Activated CD4-positive, alpha-beta T cell treated with anti-CD3 and anti-CD28 coated beads for 36 hours (primary cell): ENCODE measurements at places on chromosomes 16 and 17. TPM values are rescaled to one million over a fixed set of nuclear protein-coding genes. Genes with fewer than 3 reads are reported as not detected.
A peak's percentile ranks its signal among the peaks of the same experiment; 100 is the strongest.

- H3K27ac ChIP-seq = peak overlapping the region; percentile 94
- peaks cover 9% of the 10 kb centered on the region for H3K36me3 ChIP-seq
These were observed 787 bp downstream of the CTCF start for GRCh38 chr16:67562918-67563707.

- H3K4me3 ChIP-seq = no peak overlapping the region
- no peak overlapping the region for H3K27ac ChIP-seq
- DNase-seq = no peak
- no peaks in the 10 kb centered on the region for H3K4me1 ChIP-seq
These were observed 28.4 kb upstream of the ZFHX3 start for GRCh38 chr16:73076324-73076810.

The SLC47A1 gene
- total RNA-seq = 0.25 TPM

DNA sequence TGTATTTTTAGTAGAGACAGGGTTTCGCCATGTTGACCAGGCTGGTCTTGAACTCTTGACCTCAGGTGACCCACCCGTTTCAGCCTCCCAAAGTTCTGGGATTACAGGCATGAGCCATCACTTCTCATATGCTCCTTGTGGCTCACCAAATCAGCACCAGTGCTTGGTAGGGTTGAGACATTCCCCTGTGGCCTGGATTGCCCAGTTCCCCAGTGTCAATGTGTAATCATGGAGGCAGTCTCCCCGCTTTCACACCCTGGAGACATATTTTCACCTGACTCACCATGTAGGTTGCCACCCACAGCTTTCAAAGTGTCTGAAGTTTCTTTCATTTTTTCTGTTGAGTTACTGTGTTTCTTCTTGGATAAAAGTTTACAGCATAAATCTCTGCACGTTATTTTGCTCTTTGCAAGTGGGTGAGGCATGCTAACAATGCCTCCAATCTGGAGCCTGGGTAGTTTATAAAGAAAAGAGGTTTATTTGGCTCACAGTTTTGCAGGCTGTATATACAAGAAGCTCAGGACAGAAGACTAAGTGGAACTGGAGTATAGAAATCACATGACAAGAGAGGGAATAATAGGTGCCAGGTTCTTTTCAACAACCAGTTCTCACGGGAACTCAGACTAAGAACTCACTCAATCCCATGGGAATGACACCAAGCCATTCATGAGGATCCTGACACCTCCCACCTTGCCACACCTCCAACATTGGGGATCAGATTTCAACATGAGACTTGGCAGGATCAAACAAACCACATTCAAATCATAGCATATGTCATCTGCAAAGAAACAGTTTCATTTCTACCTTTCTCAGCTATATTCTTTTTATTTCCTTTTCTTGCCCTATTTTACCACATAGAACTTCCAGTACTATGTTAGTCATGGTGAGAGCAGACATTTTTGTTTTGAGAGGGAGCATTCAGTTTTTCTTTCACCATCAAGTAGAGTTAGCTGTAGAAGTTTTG is 113.2 kb downstream of the PHKB start:
- H3K4me1 ChIP-seq = peaks cover 46% of the 10 kb centered on the region
- peak; percentile 66 for DNase-seq

DNA sequence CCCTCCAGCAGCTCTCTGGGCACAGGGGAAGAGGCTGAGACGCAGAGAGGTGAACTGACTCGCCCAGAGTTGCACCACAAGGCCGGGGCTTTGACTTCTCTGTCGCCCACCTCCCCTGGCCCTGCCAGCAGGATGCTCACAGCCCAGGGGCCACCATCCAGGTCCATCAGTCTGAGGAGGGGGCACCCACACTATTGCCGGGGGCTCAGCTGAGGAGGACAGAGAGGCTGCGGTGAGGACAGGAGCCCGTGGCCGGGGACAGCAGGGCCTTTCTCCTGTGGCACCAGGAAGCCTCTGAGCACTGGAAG is 32.6 kb downstream of the KDM8 start:
- DNase-seq = no peak
- H3K27ac ChIP-seq = peak overlapping the region; percentile 100
- peaks cover 65% of the 10 kb centered on the region for H3K36me3 ChIP-seq
- H3K27me3 ChIP-seq = no peaks in the 10 kb centered on the region

GRCh38 chr17:81713004-81713555 is 996 bp downstream of the SLC25A10 start:
- H3K4me3 ChIP-seq = peak overlapping the region; percentile 89
- no peaks in the 10 kb centered on the region for H3K36me3 ChIP-seq
- peak overlapping the region; percentile 84 for H3K27ac ChIP-seq
- peaks cover 24% of the 10 kb centered on the region for H3K4me1 ChIP-seq
- no peak for DNase-seq

DNA sequence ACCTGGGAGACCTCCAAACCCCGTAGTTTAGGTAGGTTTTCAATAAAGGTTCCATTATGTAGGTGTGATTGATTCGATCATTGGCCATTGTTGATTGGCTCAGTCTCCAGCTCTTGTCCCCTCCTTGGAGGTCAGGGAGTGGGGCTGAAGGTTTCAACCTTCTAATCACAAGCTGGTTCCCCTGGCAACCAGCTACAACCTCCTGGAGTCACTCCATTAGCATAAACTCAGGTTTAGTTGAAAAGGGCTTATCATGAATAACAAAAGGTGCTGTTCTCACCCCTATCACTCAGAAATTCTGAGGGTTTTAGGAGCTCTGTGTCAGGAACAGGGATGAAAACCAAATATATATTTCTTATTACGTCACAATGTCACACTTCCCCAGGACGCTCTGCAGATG is 28.5 kb downstream of the TMEM132E start:
- no peaks in the 10 kb centered on the region for H3K4me1 ChIP-seq
- H3K27ac ChIP-seq = no peak overlapping the region
- H3K36me3 ChIP-seq = no peaks in the 10 kb centered on the region
- no peak for DNase-seq

- DNase-seq = no peak
- H3K36me3 ChIP-seq = no peaks in the 10 kb centered on the region
- H3K27me3 ChIP-seq = peaks cover 41% of the 10 kb centered on the region
- no peak overlapping the region for H3K27ac ChIP-seq
- no peak overlapping the region for H3K4me3 ChIP-seq
- H3K4me1 ChIP-seq = no peaks in the 10 kb centered on the region
These were observed 298.8 kb downstream of the FOXL1 start for GRCh38 chr16:86877108-86877507.

DNA sequence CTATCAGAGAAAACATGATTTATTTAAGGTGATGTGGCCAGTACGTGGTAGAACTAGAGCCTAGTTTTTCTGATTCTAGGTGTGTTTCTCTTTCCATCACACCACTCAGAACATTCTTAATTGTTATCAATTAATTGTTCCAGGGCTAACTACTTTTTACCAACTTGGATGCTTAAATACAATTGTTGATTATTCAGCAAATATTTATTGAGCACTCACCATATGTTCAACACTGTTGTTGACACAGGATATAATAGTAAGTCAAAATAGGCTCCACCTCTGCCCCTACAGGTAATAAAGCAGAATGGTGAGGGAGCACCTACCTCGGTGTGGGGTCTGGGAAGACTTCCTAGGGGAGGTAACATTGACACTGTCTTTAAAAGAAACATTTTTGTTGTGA is 16.1 kb downstream of the GNAO1 start:
- H3K36me3 ChIP-seq = no peaks in the 10 kb centered on the region
- no peak overlapping the region for H3K4me3 ChIP-seq
- no peak for DNase-seq
- no peak overlapping the region for H3K27ac ChIP-seq
- H3K4me1 ChIP-seq = no peaks in the 10 kb centered on the region
- peaks cover 12% of the 10 kb centered on the region for H3K27me3 ChIP-seq

The TEKT3 gene
- not detected for total RNA-seq

The SRCIN1 gene
- total RNA-seq = 0.72 TPM

GRCh38 chr17:80442764-80443163 is 27.8 kb downstream of the ENDOV start:
- no peak for DNase-seq
- no peaks in the 10 kb centered on the region for H3K4me1 ChIP-seq
- no peaks in the 10 kb centered on the region for H3K36me3 ChIP-seq
- no peaks in the 10 kb centered on the region for H3K27me3 ChIP-seq
- no peak overlapping the region for H3K4me3 ChIP-seq

GRCh38 chr16:57379579-57379978 is 7.3 kb downstream of the CX3CL1 start:
- DNase-seq = no peak
- no peak overlapping the region for H3K4me3 ChIP-seq
- no peaks in the 10 kb centered on the region for H3K36me3 ChIP-seq

DNA sequence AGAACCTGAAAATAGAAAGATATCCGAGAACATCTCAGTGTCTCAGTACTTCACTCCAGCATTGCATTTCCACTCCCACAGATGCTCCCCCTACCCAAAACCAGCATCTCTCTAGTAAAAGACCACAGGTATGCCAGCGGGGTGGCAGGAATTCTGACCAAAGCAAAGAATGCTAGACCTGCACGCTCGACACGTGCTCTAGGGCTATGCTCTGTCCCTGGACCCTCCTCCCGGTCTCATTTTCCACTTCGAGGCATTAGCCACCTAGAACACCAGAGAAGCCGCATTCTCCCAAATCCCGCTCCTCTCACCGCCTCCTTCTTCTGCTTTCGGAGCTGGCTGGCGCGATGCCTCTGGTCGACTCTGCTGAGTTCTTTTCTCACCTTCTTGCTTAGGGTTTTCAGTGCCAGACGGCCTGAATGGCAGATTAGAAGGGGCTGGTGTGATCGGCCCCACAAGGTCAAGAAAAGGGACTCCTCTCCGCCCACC is 487 bp downstream of the TSR1 start:
- H3K4me1 ChIP-seq = peaks cover 17% of the 10 kb centered on the region
- no peak for DNase-seq
- H3K27ac ChIP-seq = peak overlapping the region; percentile 99
- H3K36me3 ChIP-seq = no peaks in the 10 kb centered on the region
- no peak overlapping the region for H3K4me3 ChIP-seq

DNA sequence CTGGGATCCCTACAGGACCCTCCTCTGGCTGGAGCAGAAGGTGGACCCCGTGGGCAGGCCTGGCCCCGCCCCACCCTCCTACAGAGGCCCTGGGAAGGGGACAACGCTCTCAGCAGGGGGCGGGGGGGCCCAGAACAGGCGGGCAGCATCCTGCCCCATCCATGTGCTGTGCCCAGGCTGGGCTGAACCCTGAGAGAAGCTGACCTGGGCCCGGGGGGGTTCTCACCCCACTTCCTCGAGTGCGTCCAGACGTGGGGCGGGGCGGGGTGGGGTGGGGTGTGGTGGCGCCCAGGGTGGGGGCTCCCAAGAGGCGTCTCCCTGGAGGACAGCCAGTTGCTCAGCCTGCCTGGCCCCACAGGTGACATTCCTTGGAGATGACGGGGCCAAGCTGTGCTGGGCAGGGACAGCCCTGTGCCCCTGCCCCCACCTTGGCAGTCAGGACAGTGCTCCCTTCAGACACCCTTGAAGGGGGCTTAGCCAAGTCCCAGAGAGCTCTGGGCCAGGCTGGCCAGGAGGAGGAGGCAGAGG is 390 bp upstream of the UNC13D start:
- H3K4me3 ChIP-seq = peak overlapping the region; percentile 88
- H3K36me3 ChIP-seq = peaks cover 24% of the 10 kb centered on the region
- DNase-seq = no peak

- DNase-seq = peak; percentile 85
- H3K36me3 ChIP-seq = no peaks in the 10 kb centered on the region
- no peaks in the 10 kb centered on the region for H3K27me3 ChIP-seq
- H3K4me1 ChIP-seq = peaks cover 12% of the 10 kb centered on the region
These were observed 1.4 kb upstream of the SPHK1 start for GRCh38 chr17:76382803-76383545.

DNA sequence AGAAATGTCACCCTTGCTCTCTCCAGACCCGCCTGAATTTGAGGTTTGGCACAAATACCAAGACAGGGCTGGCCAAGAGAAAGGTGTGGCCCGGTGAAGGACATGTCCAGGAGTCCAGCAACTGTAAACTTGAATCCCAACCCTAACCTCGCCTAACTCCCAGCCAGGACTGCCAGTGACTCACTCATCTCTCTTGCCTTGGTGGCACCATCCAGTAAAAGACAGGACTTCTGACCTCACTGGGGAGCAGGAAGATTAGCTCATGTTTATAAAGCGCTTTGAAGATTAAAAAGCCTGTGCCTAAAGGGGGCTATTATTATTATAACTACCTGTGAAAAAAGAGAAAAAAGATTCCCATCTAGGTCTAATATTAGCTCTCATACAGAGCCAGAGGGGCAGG is 335.3 kb downstream of the SOX9 start:
- no peak overlapping the region for H3K4me3 ChIP-seq
- no peaks in the 10 kb centered on the region for H3K4me1 ChIP-seq
- H3K27me3 ChIP-seq = peaks cover 1% of the 10 kb centered on the region
- DNase-seq = no peak

DNA sequence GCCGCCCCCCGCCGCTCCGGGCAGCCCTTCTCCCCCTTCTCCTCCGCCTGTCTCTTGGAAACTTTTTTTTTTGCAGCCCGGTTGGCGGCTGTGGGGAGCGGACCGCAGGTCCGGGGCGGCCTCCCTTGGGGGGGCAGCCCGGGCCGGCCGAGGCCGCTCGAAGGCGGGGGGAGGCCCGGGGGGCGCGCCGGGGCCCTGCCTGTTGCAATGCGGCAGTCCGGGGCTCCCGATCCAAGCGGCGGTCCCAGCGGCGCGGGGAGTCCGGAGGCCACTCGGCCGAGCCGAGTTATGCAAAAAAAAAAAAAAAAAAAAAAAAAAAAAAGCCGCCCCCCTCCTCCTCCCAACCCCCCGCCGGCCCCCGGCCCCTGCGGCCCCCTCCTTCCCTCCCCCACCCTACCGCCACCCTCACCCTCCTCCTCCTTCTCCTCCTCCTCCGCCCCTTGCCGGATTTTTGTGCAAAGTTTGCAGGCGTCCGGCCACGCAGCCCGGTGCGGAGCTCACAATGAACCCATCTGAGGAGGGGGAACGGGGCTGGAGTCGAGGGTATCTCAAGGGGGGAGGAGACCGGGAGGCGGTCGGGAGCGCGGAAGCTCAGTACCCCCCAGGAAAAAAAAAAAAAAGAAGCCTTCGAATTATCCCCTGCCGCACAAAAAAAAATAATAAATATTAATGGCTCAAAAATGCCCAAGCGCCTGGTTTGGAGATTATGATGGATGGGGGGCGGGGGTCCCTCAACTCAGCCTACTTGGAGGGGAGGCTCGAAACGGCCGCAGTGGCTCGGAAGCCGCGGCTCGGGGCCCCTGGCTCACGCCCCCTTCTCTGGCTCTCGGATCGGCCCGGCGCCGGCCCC is at the start of gene ZNF423:
Gene ZNF423, minus strand, starts transcription at position 291 of the 850 bp plus-strand sequence. CDS start 338 bp downstream, outside the sequence.
- peaks cover 5% of the 10 kb centered on the region for H3K4me1 ChIP-seq
- peaks cover 41% of the 10 kb centered on the region for H3K27me3 ChIP-seq
- peak within 1 kb of the TSS; percentile 53 for H3K4me3 ChIP-seq
- H3K27ac ChIP-seq = no peak within 1 kb of the TSS

- H3K27me3 ChIP-seq = peaks cover 8% of the 10 kb centered on the region
- peak overlapping the region; percentile 23 for H3K27ac ChIP-seq
- no peaks in the 10 kb centered on the region for H3K36me3 ChIP-seq
These were observed 71.5 kb downstream of the GAS7 start for GRCh38 chr17:10126616-10127501.

The TGFB1I1 gene
- total RNA-seq = 1.1 TPM

DNA sequence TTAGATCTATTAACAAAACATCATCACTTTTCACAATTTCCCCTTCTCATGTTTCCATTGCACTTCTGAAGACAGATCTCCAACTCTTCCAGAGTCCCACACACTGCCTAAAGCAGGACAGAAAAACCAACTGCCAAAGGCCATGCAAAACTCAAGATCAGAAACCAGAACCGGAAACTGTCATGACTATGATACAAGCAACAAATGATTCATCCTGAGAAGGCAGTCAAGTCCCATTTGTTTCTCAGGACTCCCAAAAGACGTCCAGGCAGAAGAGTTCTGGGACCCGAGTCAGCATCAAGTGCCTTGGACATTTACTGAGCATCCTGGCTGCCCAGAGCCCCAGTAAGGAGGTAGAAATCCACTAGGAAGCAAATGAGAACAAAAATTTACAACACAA is 38.8 kb downstream of the ERN1 start:
- peak overlapping the region; percentile 96 for H3K27ac ChIP-seq
- peak overlapping the region; percentile 51 for H3K4me3 ChIP-seq
- DNase-seq = peak; percentile 31
